ENCODE measurements at places on chromosomes 12 and 14. TPM values are rescaled to one million over a fixed set of nuclear protein-coding genes. Genes with fewer than 3 reads are reported as not detected.

The NANOG gene
- not detected for total RNA-seq

The PLA2G1B gene
- total RNA-seq = 0.31 TPM

The CEP170B gene
- 1.0 TPM for total RNA-seq

The RBMS2 gene
- 1.5 TPM for total RNA-seq

The ARHGDIB gene
- 1,170 TPM for total RNA-seq

The RAD51B gene
- 21.4 TPM for total RNA-seq

The CAPZA3 gene
- total RNA-seq = not detected

The KCNC2 gene
- not detected for total RNA-seq

The ANO6 gene
- 44.4 TPM for total RNA-seq

The ADAMTS20 gene
- not detected for total RNA-seq

The SLC5A8 gene
- not detected for total RNA-seq

The FOXN4 gene
- not detected for total RNA-seq

The GUCY2C gene
- total RNA-seq = not detected

The AQP6 gene
- not detected for total RNA-seq

The CLEC2D gene
- 167 TPM for total RNA-seq

The MYH6 gene
- not detected for total RNA-seq

The NOS1 gene
- total RNA-seq = not detected

The ASCL1 gene
- 0.10 TPM for total RNA-seq

The CMTM5 gene
- total RNA-seq = 22.0 TPM

The HNF1A gene
- not detected for total RNA-seq

The PLXNC1 gene
- total RNA-seq = 40.4 TPM

The IL22 gene
- total RNA-seq = not detected

The DBX2 gene
- total RNA-seq = not detected

The PYGL gene
- total RNA-seq = 51.3 TPM

The CPM gene
- 13.2 TPM for total RNA-seq

The SPRING1 gene
- total RNA-seq = 9.1 TPM

The ZNF410 gene
- total RNA-seq = 108 TPM

The MED6 gene
- total RNA-seq = 96.3 TPM

The TM7SF3 gene
- 19.1 TPM for total RNA-seq

The LBHD2 gene
- not detected for total RNA-seq

The ASIC1 gene
- under 0.01 TPM for total RNA-seq

The ZNF26 gene
- total RNA-seq = 42.8 TPM

The ADAM21 gene
- total RNA-seq = not detected

The NRIP2 gene
- total RNA-seq = not detected

The COX8C gene
- total RNA-seq = not detected

The RASSF8 gene
- total RNA-seq = 0.21 TPM

The ANKRD33 gene
- 0.10 TPM for total RNA-seq

Measured in mononuclear cell (primary cell).